Gastrocnemius medialis (tissue), 4 donors: ENCODE measurements at places on chromosomes 5 and 9.

GRCh38 chr5:156052656-156053055 is 274.3 kb upstream of the SGCD start:
- no peak overlapping the region for H3K27ac ChIP-seq
- no peak for DNase-seq
- H3K4me1 ChIP-seq: no peaks in the 10 kb centered on the region
- H3K36me3 ChIP-seq: no peaks in the 10 kb centered on the region
- no peak overlapping the region for H3K4me3 ChIP-seq

DNA sequence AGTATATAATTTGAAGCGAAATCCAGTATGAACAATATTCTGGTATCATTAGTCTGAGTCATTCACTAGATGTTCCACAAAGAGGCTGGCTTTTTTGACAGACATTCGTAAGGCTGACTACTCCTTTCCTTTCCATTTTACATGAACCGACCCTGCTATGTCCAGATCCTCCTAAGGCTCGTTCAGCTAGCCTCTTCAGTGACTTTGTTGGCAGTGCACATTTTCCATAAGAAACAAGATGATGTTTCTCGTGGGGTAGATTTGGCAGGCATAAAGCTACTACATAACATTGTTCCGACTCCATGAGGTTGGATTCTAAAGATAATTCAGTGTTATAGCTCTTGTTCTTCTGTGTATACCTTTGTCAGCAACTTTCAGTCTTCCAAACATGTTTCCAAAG is 49.0 kb downstream of the ZNF462 start:
- no peak overlapping the region for H3K4me3 ChIP-seq
- H3K27ac ChIP-seq: no peak overlapping the region
- no peaks in the 10 kb centered on the region for H3K36me3 ChIP-seq
- no peaks in the 10 kb centered on the region for H3K27me3 ChIP-seq

- H3K27ac ChIP-seq: peak overlapping the region; percentile 94
- peaks cover 6% of the 10 kb centered on the region for H3K36me3 ChIP-seq
- peaks cover 74% of the 10 kb centered on the region for H3K4me1 ChIP-seq
- no peaks in the 10 kb centered on the region for H3K27me3 ChIP-seq
- DNase-seq: peak; percentile 82
Observed at GRCh38 chr9:134433101-134433500, 106.8 kb downstream of the RXRA start.

- no peak overlapping the region for H3K27ac ChIP-seq
- no peaks in the 10 kb centered on the region for H3K36me3 ChIP-seq
- no peak for DNase-seq
- H3K4me3 ChIP-seq: no peak overlapping the region
- no peaks in the 10 kb centered on the region for H3K4me1 ChIP-seq
- peaks cover 5% of the 10 kb centered on the region for H3K27me3 ChIP-seq
Observed at GRCh38 chr9:135601988-135602387, 37.4 kb downstream of the GLT6D1 start.

- H3K27ac ChIP-seq: no peak overlapping the region
Observed at GRCh38 chr9:136268735-136269134, 23.1 kb upstream of the QSOX2 start.

DNA sequence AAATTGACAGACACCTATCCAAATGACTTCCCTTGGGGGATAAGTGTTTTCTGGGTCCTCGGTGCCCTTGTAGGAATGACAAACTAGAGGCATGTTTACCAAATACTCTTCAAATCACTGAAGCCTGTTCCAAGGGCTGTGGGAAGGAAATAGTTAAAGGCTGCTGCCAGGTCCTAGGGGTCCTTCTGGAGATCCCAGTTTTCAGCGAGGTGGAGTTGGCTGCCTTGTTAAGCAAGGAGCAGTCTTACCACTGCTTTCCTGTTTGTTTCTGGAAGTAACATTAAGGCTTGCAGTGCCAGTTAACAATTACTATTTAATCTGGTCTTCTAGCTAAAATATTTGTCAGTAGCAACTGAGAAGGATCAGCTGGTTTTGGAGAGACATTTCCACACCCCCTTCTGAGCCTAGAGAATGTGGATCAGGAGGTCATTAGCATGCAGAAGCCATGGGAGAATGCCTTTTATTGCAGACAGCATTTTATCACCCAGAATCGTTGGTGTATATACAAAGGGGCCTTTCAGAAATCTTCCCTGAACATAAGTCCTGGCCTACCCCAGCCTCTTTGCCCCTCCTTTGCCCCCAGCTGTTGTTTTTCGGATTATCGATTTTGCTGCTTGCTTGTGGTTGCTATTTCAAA is 238.8 kb downstream of the DMAC1 start:
- H3K36me3 ChIP-seq: no peaks in the 10 kb centered on the region
- DNase-seq: no peak
- no peak overlapping the region for H3K4me3 ChIP-seq
- no peaks in the 10 kb centered on the region for H3K27me3 ChIP-seq

DNA sequence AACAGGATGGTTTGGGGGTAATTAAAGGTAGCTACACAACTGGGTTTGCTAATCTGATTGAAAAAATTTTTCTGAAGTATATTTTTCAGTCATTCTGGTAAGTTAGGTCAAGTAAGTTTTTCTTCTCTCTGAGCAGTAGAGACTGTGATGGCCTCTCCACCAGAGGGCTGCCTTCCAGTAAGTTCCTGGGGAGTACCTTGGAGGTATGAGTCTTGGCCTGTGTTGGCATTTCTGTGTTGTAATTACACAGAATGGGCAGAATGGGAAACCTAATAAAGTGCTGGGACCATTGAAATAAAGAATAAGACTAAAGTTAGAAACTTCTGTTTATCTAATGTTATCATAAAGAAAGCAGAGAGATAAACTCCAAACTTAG is 430.8 kb downstream of the ARHGEF28 start:
- no peak overlapping the region for H3K27ac ChIP-seq
- H3K4me3 ChIP-seq: no peak overlapping the region
- no peaks in the 10 kb centered on the region for H3K27me3 ChIP-seq
- no peak for DNase-seq
- H3K4me1 ChIP-seq: no peaks in the 10 kb centered on the region

DNA sequence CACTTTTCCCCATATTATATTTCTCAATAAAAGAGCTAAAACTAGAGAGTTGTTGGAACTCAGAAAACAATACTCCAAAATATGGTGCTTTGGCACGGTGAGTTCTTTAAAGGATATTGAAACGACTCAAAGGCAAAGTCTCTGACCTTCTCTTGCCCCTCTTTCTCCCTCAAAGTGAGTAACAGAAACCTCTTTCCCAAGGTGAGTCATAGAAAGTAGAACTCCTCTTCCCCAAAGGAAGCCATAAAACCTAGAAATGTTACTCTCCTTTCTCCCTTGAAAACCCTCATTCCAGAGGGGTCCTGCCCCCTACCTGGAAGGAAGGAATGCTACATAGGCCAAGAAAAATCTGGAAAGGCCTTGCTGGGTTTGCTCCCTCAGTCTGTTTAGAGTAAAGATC is 47.5 kb downstream of the RAPGEF6 start:
- H3K27me3 ChIP-seq: no peaks in the 10 kb centered on the region
- no peaks in the 10 kb centered on the region for H3K36me3 ChIP-seq
- no peaks in the 10 kb centered on the region for H3K4me1 ChIP-seq
- H3K27ac ChIP-seq: no peak overlapping the region
- no peak for DNase-seq

DNA sequence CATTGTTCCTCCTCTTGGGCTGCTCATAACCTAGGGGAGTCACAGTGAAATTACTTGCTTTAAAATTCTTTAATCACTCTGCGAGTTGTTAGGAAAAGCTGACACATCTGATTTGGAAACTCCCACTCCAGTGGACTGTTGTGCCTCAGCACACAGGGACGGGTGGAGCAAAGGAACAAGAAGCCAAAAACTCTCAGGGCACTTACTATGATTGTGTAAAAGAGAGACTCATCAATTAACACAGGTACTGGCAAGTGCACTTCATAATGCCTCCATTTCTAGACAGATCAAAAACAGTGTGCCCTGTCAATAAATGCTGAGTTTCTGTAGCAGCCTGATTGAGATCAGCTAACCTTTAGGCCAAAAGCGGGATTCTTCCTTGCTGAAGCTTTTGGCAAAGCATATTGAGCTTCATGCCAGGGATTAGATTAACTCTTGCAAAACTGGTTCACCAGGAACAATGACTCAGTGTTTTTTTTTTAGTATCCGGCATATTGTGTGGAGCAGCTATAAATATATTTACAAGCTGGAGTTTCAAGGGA is 55.9 kb downstream of the TMC1 start:
- DNase-seq: peak; percentile 36
- H3K27me3 ChIP-seq: no peaks in the 10 kb centered on the region
- H3K4me1 ChIP-seq: peaks cover 44% of the 10 kb centered on the region
- no peaks in the 10 kb centered on the region for H3K36me3 ChIP-seq

GRCh38 chr9:108444400-108445358 is 411.1 kb downstream of the ACTL7B start:
- no peak overlapping the region for H3K4me3 ChIP-seq
- H3K27me3 ChIP-seq: no peaks in the 10 kb centered on the region
- no peaks in the 10 kb centered on the region for H3K4me1 ChIP-seq
- H3K36me3 ChIP-seq: no peaks in the 10 kb centered on the region
- no peak overlapping the region for H3K27ac ChIP-seq

DNA sequence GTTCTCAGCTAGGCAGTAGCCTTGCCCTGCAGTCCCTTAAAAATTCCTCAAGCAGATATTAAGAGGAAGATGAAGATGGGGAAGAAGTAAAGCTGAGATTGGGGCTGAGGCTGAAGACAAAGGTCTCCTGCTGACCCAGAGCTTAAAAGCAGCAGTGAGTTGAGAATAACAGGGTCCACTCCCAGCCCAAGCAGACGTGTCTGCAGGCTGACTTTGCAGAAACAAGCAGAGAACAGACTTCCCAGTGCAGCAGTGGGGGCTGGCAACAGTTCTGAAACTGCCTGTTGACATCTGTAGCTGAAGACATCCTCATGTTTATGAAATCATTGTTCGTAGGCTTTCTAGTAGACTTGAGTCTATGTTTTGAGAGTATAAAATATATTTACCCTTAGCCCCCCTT is 1.1 kb downstream of the CTXN3 start:
- no peaks in the 10 kb centered on the region for H3K36me3 ChIP-seq
- H3K27me3 ChIP-seq: no peaks in the 10 kb centered on the region
- no peak for DNase-seq
- peaks cover 10% of the 10 kb centered on the region for H3K4me1 ChIP-seq
- no peak overlapping the region for H3K4me3 ChIP-seq

- H3K36me3 ChIP-seq: no peaks in the 10 kb centered on the region
- no peak overlapping the region for H3K4me3 ChIP-seq
- H3K4me1 ChIP-seq: peaks cover 38% of the 10 kb centered on the region
- no peak for DNase-seq
Observed at GRCh38 chr9:130029223-130029973, 13.6 kb downstream of the FNBP1 start.
